ENCODE measurements at places on chromosomes 1 and 21.
A peak's percentile ranks its signal among the peaks of the same experiment; 100 is the strongest.

DNA sequence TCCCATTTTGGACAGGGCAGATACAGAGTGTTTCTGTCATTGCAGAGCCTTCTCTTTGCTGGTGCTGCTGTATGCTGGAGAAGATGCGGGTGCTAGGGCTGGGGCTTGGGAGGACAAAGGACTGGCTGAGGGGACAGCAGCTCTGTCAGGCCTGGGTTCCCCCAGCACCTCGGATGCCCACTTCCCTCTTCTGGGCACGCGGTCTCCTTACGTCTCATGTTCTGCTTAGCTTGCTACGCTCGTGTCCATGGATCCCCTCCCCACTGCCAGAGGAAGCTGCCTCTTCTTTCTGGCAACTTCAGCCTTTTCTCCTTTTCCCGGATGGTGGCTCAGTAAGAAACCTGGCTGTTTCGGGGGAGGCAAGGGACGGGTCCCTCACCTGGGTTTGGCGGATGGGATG lies 75.7 kb downstream of the ARHGEF10L start:
- DNase-seq = no peak

DNA sequence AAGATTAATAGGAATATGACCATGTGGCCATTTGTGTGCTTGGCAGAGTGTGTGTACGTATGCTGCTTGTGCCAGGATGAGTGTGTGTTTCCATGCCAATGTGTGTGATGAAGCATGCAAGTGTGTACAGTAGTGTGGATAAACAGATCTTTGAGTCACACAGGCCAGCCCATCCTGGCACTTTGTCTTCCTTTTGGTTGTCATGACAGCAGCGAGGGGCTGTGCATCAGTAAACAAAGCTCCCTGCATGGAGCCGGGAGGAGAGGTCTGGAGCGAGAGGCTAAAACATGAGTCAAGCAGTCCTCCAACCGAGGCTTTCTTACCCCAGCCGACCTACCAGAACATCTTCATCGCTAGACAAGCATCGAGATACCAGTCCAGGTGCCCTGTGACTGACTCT lies 221.2 kb downstream of the CACNA1E start:
- no peak for DNase-seq

DNA sequence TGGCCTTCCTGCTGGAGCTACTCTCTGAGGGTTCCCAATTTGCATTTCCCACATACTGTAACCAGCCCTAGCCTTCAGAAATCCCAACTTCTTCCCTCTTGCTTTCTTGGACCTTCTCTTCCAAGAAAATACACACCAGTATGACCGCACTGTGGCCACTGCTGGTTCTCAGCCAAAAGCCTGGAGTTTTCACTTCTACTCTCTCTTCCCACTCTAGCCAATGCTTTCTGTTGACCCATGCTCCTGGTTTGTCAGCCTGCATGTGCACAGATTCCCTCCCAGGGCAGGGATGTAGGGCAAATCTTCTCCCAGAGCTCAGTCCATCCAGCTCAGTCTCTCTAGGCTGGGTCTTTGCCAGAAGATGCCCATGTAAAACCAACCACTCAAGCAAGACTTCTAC lies 664 bp downstream of the SLAMF1 start:
- DNase-seq = no peak

- DNase-seq = no peak
These were observed 72.2 kb downstream of the ATF6 start for GRCh38 chr1:161838362-161838761.

- DNase-seq = peak; percentile 87
These were observed at the start of gene GLUL for GRCh38 chr1:182391362-182392049. GLUL (minus strand) TSS chr1:182391790; CDS start chr1:182388737, 3,053 bp downstream.

- peak; percentile 87 for DNase-seq
These were observed 21.0 kb downstream of the S100A10 start for GRCh38 chr1:151972542-151973248.

GRCh38 chr21:32974653-32975052 lies 51.1 kb upstream of the OLIG2 start:
- no peak for DNase-seq

GRCh38 chr1:24900985-24901781 lies 28.9 kb downstream of the RUNX3 start:
- DNase-seq = no peak
